ENCODE measurements at places on chromosomes 2 and 18.
A peak's percentile ranks its signal among the peaks of the same experiment; 100 is the strongest.

GRCh38 chr2:47655563-47655880, 127.4 kb upstream of the MSH6 start:
- no peak for DNase-seq

GRCh38 chr2:239129147-239129920, 271.5 kb downstream of the HDAC4 start:
- DNase-seq, result no peak

DNA sequence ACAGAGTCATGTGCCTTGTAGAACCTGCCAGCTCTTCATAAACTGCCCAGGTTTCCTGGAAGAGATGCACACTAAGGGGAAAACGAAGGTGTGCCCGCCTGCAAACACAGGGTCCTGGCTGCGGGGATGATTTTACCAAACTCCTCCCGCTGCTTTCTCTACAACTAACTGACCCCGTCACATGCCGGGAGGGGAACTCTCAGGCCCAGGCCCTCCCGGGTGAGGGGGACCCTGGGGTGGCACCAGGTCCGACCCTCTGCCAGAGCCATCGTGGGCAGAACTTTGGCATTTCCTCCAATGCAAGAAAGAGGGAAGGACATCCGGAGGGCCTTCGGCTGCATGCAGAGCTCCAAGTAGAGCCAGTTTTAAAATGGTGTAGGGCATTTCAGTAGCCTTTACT, 28.6 kb downstream of the CAPN13 start:
- no peak for DNase-seq

DNA sequence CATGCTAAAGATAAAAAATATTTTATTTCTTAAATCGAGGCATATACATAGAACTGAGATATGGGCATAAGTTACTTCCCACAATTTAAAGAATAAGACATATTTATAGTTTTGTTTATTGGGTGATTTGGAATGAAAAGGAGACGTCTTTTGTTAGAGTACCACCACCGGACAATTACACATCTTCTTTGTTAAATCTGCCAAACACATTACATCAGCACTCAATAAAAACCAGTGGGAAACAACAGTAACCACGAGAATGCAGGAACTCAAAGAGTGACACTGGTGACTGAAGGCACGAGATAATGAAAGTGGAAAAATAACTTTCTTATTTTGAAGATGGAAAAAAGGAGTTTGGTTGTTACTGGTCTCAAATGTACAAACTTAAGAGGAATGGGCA, 92.6 kb upstream of the TFCP2L1 start:
- peak; percentile 33 for DNase-seq

- DNase-seq, result no peak
Observed at GRCh38 chr18:1797235-1797634, 774.1 kb downstream of the METTL4 start.

GRCh38 chr2:10169053-10169578, 46.6 kb downstream of the RRM2 start:
- no peak for DNase-seq

DNA sequence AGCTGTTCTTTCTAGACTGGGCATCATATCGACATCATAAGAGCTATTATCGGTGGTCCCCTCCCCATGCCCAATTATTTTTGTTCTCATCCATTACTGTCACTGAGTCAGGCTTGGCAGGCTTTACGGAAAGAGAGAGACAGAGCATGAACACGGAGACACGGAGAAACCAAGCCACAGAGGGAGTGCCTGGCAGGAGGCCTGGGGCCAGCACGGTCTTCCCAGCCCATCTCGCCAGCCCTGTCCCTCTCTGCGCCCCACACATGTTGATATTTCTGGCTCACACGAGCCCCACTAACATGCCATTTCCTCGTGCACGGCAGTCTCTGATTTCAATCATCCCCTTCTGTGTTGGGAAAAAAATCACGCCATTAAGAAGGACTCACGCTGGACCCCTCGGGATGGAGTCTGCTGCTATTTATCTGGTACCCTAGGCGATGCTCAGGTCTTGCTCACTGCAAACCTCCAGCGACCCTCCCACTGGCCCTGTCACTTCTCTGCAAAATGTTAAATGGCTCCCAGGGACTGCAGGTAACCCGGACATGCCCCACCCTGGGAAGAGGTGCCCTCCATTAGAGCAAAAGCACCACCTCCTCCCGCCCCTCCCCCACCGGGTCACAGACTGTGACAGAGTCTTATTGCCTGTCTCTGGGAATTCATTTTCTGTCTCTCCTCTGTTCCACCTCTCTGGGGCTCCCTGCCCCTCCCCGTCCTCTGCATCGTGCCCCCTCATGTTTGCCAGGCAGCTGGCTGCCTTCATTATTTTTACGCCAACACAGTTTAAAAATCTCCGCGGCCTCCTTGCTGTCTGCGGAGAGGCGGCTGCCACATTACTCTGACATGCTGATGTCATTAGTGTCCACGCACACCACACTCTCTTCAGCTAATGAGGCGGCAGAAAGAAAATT, 40.1 kb upstream of the GBX2 start:
- DNase-seq, result no peak

DNA sequence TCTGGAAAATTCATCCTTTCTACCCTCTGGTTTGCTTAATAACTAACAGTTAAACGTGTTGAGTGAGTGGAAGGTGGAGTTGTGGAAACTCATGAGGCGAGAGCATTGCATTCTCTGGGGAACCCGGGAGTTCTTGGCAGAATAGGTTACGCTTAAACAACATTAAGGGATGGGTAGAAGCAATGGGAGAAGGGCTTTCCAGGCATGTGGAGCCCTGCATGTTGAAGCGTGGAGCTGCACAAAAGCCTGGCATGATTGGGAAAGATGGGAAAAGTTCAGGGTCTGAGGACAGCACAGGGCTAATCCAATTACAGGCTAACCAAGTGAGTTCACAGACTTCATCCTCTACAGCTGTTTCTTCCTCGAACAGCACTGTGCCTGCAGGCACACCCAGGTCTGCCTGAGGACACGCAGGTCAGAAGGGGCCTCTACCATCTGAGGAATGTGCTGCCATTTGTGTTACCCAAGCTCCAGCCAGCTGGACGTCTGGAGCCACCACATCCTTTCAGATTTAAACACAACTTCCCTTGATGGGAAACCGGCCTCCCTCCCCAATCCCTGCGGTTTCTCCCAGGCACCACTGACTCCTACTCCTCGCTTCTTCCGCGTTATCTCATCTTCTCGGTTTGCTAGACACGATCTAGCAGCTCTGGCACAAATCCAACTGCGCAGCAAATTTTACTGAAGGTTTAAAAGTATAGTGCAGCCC, 164.2 kb downstream of the ANTXR1 start:
- DNase-seq, result peak; percentile 94

- no peak for DNase-seq
Observed at GRCh38 chr2:66466433-66466832, 31.5 kb downstream of the MEIS1 start.

DNA sequence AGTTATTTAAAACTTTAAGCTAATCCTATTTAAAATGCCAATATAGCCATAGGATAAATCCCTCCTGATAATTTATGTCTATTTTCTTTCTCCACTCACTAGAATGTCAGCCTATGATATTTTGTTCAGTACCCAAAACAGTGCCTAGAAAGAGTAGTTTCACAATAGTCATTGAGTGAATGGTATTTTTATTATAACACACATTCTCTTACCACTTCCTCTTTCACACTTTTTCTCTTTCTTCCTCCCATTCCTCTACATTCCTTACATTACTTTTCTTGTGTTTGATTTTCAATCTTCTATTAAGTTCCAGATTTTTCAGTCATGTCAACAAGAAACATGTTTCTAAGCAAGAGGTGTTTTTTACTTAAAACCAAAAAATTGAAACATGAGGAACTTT, 327.6 kb upstream of the UBE2E3 start:
- DNase-seq, result no peak

DNA sequence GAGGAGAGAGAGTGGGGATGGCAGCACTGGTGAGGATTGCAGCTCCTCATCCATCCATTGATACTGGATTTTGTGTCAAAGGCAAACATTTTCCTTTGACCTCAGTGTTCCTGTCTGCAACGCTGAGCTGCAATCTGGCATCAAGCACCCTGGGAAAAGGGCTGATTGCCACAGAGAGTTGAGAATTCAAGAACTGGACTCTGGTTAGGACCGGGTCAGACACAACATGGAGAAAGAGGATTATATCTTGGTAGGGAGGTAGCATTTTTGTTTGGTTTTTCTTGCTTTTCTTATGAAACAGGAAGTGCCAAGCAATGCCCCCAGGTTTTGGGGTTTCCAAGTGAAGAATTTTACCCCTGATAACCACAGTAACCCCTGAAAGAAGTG, 81.9 kb upstream of the PKDCC start:
- no peak for DNase-seq

- peak; percentile 38 for DNase-seq
Observed at GRCh38 chr2:63741884-63742579, 99.7 kb upstream of the UGP2 start.

GRCh38 chr2:170930131-170930990, 1.3 kb downstream of the GORASP2 start:
- peak; percentile 14 for DNase-seq

GRCh38 chr2:64641599-64641998, 12.1 kb downstream of the SERTAD2 start:
- DNase-seq, result no peak

GRCh38 chr2:36357847-36358659, 2.5 kb downstream of the CRIM1 start:
- DNase-seq, result peak; percentile 70

DNA sequence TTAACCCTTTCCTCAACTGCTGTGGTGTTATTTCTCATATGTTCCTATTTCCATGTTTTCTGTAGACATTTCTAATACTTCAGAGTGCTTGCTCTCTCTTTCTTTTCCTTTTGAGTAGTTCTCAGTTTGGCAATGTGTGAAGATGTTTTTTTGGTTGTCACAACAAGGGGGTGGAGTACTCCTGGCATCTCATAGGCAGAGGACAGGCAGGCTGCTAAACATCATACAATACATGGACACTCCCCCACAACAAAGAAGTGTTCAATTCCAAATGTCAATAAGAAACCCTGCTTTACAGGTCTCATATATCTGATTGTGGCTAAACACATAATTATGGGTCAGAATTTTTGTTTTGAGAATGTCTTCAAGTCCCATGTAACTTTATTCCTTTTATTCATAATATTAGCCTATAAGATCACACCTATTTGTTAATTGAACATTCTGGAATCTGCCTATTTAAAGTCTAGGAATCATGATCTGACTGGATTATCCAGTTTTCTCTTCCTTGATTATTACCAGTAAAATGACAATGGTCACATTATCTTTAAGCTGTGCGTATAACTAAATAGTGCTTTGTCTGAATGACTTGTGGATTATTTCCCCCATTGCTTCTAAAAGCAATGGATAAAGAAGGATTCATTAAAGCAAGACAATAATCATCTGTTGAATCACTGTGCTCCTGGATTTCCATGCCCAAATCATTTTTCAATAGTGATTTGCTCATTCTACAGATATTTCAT, 46.8 kb upstream of the ITPRID2 start:
- no peak for DNase-seq

DNA sequence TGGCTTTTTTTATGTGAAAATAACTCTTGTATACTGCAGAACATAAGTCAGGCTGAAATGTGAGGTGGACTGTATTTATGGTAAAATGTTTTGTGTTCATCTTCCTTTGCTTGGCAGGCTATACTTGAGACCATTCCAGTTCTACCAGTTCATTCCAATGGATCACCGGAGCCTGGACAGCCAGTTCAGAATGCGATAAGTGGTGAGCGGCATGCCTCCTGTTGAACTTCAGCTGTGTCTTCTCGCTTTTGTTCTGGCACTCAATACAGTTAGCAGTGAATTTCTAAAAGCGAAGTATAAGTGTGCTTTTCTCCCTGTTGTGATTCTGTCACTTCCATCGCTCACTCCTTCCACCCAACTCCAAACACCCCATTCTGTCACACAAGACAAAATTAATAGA, 138.5 kb downstream of the ARHGAP28 start:
- DNase-seq, result no peak

GRCh38 chr2:38599706-38600105, 3.0 kb downstream of the HNRNPLL start:
- DNase-seq, result no peak

- no peak for DNase-seq
Observed at GRCh38 chr2:37992601-37993000, 67.5 kb downstream of the RMDN2 start.

- peak; percentile 63 for DNase-seq
Observed at GRCh38 chr2:37827911-37828511, 97.1 kb upstream of the RMDN2 start.

DNA sequence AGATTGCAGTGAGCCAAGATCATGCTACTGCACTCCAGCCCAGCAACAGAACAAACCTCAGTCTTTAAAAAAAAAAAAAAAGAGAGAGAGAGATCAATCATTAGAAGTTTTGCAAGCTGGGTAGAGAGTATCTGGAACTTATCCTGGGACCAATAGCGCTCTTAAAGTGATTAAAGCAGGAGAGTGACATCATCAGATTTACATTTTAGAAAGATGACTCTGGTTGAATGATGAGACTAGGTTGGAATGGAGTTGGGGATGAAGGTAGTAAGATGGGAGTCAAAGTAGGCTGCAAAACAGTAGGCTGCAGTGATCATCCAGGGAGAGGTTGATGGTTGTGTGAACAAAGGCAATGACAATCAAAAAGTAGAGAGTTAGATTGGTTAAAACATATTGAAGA, 37.8 kb downstream of the MYL1 start:
- DNase-seq, result no peak

DNA sequence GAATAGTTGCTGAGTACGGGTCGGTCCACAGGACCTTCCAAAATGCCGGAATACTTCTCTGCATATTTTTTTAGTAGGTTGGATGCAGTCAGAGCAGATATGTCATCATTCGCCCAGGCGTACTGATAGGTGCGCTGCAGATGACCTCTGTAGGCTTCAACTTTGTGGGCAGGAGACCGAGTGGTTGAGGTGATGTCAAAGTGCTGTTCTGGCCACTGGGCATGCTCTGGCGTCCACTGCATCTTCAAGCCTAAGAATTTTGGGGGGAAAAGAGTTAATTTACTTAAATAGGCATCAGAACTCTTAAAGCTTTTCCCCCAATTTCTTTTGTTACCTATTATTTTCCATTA, 124.3 kb downstream of the FIGN start:
- DNase-seq, result no peak

DNA sequence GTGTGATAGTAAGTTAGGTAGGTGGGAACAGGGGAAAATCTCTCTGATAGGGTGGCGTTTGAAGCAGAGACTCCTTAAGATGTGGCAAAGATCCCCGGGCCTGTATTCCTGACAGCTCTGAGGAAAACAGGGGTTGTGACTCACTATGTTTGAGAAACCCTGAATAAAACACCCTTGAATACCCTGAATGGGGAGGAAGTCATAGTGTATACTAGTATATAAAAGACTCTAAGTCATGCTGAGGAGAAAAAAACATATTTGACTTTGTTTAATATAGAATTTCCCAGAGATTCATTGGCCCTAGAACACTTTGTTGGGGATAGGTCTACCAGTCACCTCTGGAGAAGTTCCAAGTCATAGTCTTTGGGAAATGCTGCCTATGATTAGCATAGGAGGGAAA, 590.9 kb downstream of the IRS1 start:
- DNase-seq, result no peak

GRCh38 chr2:173122936-173123335, 47.3 kb downstream of the MAP3K20 start:
- no peak for DNase-seq

- peak; percentile 21 for DNase-seq
Observed at GRCh38 chr2:169839954-169840746, 12.9 kb downstream of the UBR3 start.
